Right renal pelvis (tissue), 4 donors: ENCODE measurements at places on chromosomes 4 and X. TPM values are rescaled to one million over a fixed set of nuclear protein-coding genes. Genes with fewer than 3 reads are reported as not detected.

DNA sequence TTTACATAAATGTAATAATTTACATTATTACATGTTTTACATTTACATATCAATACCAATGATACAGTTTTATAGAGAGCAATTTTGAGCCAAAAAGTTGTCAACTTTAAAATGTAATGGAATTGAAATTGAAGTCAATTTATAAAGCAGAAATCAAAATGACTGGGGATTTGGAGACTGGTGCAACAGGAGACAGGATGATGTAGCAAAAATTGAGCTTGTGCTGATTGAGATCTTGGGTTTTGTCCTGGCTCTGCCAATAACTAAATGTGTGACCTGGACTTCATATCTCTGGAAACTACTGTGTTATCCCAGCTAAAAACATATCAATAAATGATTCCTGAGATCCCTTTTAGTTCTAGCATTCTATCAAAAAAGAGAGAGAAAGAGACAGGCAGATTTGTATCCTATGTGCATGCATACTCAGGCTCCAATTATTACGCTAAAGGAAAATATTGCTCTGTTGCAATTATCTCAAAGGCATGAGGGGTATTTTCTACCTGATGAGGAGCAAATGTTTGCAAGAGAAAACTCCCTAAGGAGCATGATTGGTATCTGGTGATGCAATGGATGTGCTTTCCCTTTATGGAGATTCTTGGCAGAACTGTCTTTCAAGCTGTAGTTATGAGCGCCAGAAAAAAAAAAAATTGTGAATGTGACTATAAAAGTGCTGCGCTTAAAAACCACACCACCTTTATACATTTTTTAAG is 14.7 kb downstream of the EXOC1L start:
- DNase-seq, result no peak

DNA sequence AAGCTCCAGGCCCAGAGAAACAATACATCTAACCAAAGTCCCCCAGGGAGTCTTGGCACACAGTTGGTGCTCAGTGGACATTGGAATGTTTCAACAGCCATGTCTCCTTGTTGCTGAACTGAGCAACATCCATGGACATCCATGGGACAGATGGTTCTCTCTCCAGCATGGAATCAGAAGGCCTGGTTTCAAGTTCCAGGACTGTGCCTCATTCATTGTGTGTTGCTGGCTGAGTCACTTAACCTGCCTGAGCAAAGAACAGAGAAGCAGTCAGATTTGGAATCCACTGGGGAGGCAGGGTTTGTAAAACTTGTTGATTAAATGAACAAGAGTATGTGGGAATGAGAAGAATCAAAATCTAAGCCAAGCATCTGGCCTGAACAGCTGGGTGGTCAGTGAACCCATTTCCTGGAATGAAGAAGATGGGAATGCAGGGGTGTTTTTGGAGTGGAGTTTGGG is 147.9 kb downstream of the CHIC2 start:
- DNase-seq, result no peak

GRCh38 chrX:131752493-131753198 is 208.8 kb downstream of the OR13H1 start:
- no peak for DNase-seq

- no peak for DNase-seq
Observed at GRCh38 chrX:44903107-44903506, 30.1 kb downstream of the KDM6A start.

- DNase-seq, result no peak
Observed at GRCh38 chrX:31132821-31133241, 61.0 kb upstream of the FTHL17 start.

- no peak for DNase-seq
Observed at GRCh38 chrX:102712216-102712966, at the start of gene GPRASP2. GPRASP2 (plus strand) TSS chrX:102712448; CDS start chrX:102714870, 2,422 bp downstream.

DNA sequence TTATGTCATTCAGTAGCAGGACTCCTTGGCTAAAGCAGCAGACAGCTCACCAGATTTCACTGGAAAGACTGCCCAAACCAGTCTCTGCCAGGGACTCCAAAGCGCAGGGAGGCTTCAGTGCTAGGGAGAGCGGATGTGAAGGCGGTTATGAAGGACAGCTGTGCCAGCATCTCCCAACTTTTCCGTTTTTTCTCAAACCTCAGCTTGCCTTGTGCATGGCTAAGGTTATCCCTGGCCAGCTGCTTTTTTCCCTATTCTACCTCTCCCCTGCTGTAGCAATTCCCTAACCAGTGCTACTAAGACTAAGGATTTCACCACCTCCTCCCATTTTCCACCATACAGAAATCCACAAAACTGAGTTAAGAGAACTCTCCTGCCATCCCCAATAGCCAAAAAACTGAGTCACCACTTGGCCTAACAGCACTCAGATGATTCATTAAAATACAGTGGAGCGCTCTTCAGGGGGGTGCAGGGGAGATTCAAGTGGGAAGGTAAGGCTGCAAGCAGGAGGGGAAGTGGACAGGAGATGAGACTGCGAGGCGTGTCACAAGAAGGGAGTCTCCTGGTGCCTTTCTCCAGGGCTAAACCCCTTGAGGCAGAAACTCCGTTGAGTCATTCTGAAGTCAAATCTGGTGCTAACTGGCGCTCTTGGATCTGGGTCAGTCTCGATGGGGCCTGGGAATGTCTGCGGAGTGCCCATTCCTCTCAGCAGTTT is 90.7 kb downstream of the PALLD start:
- no peak for DNase-seq

DNA sequence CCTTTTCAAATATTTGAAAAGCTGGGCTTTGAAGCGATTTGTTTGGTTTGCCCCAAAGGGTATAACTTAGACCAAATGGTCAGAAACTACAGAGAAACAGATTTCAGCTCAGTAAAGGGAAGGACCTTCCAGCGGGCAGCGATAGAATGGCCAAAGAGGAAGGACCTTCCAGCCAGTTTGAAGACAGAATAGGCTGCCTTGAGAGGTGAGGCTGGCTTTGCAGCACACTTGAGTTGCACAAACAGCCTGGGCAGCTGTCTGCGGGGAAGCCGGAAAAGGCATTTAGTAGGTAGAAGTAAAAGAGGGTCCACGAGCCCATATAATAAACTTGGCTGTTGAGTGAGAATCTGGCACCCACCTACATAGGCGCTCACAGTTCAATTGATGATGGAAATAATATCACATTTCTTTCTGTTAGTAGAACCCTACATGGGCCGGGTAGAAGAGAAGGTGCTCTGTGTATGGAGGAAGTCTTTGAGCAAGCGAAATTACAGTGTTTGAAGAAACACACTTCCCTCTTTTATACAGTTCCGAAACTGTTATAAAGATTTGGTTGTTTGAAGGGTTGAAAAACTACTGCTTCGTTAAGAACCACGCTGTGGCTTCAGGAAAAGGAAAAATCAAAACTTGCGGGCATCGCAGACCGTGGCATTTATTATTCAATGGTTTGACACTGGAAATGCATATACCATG is 75.0 kb upstream of the SORBS2 start:
- DNase-seq, result no peak

GRCh38 chrX:46805270-46805669 is 31.6 kb upstream of the RP2 start:
- DNase-seq, result no peak

GRCh38 chrX:119688911-119689321 is 4.1 kb downstream of the SEPTIN6 start:
- no peak for DNase-seq

DNA sequence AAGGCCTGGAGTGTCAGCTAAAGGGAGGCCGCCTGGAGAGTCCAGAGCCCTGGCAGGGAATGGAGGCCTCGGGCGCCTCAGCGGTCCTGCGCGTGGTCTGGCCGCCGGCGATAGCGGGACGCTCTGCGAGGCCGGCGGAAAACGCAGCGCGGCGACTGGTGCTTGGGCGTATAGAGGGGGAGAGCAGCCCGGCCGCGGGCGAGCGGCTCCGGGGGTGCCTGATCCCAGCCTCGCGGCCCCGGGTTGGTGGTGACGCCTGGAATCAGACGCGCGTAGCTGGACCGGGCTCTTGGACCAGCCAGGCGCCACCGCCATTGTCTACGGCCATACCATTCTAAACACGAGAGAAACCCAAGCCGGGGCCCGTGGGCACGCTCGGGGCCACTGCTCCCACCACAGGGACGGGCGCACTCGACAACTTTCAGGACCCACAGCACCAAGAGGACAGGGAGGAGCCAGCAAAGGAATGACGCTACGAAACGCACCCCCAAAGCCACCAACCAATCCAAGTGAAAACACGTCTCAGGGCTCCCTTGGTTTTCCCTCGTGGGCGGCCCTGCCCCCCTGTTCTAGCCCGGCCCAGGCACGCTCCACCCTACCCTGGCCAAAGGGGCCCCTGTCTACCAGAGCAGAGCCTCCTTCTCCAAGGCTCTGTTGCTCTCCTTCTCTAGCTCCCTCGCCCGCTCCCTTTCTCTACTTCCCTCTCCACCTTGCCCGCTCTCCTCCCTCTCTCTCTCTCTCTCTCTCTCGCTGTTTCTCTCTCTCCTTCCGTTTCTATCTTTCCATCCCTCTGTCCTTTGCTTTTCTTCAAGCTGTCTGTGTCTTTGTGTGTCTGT is 7.8 kb downstream of the FRG2 start:
- DNase-seq, result no peak

GRCh38 chr4:38659346-38659745 is 4.7 kb upstream of the KLF3 start:
- DNase-seq, result no peak

- no peak for DNase-seq
Observed at GRCh38 chr4:12966726-12967125, 517.4 kb downstream of the RAB28 start.

DNA sequence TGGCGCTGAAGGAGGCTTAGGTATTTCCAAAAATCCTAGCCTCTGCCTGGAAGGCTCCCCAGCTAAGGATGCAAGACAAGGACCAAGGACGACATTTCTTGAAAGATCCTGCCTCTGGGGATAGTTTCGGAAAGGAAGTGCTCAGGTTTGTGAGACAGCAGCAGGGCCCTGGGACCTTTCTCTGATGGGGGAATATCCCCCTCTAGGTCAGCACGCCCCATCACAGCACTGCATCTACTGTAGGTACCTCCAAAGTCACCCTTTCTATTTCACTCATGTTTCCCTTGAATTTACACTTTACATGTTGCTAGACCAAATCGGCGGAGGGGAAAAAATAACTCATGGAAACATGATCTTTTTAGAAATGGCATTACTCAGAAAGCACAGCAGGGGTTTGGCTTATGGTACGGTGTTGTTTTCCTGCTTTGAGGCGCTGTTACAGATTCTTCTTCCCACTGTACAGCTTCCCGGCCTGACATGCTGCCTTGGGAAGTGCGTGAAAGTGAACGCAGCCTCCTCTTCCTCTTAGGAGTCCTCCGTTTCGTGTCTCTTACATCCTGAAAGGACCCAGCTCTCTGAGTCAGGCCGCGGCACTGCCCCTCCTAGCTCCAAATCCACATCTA is 77.2 kb upstream of the DHRSX start:
- no peak for DNase-seq

GRCh38 chrX:134588806-134589205 is 69.5 kb downstream of the PLAC1 start:
- DNase-seq, result no peak

GRCh38 chr4:24144381-24144780 is 254.5 kb upstream of the PPARGC1A start:
- no peak for DNase-seq

- DNase-seq, result no peak
Observed at GRCh38 chr4:8831221-8832112, 40.2 kb downstream of the HMX1 start.

GRCh38 chrX:119698845-119699244 is 5.9 kb upstream of the SEPTIN6 start:
- no peak for DNase-seq

- DNase-seq, result no peak
Observed at GRCh38 chrX:22542641-22543040, 269.9 kb downstream of the CBLL2 start.

DNA sequence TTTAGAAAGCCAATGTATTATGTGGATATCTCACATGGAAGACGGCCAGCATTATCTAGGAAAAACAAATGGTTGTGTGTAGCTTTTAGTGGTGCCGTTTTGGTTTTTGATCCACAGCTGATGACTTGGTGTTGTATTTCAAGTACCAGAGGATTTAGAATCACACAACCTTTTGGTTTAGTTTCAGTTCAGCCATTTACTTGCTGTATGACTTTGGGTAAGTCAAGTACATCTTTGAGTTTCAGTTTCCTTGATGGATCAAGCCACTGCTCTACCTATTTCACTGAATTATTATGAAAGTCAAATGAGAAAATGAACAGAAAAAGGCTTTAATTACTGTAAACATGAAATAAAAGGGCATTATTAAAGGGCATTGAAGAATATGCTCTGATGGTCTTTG is 205.6 kb downstream of the ZIC3 start:
- no peak for DNase-seq

DNA sequence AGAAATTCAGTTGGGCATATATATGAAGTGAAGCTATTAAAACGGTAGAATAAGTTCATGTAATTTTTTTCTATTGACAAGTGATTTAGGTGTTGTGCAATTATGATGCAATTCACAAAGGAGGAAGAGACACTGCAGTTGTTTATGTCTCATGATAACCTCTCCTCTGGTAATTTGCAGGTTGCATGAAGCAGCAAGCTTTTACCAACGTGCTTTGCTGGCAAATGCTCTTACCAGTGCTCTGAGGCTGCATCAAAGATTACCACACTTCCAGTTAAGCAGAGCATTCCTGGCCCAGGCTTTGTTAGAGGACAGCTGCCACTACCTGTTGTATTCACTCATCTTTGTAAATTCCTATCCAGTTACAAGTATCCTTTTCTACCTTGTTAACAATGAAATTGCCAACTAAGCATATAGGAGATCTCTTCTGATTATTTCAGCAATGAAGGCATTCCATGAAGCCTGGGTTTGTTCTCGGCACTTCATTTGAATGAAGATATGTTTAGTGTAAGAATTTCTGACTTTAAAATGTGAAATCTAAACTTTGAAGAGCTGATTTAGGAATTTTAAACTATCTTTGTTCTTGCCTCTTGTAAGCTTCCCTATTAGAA is 3.9 kb downstream of the TMEM33 start:
- DNase-seq, result no peak

Gene HSFX2
- polyA plus RNA-seq, result 0.51 TPM

Gene ITM2A
- polyA plus RNA-seq, result 92.4 TPM

Gene F11
- 2.0 TPM for polyA plus RNA-seq

Gene FRG2
- polyA plus RNA-seq, result not detected

Gene VBP1
- 81.3 TPM for polyA plus RNA-seq

Gene FAM53A
- polyA plus RNA-seq, result 1.6 TPM

Gene MAGIX
- polyA plus RNA-seq, result 5.3 TPM

Gene PIN4
- 51.9 TPM for polyA plus RNA-seq

Gene TECRL
- polyA plus RNA-seq, result not detected

Gene TEX13D
- not detected for polyA plus RNA-seq
